ENCODE measurements at places on chromosomes 7 and 10.

DNA sequence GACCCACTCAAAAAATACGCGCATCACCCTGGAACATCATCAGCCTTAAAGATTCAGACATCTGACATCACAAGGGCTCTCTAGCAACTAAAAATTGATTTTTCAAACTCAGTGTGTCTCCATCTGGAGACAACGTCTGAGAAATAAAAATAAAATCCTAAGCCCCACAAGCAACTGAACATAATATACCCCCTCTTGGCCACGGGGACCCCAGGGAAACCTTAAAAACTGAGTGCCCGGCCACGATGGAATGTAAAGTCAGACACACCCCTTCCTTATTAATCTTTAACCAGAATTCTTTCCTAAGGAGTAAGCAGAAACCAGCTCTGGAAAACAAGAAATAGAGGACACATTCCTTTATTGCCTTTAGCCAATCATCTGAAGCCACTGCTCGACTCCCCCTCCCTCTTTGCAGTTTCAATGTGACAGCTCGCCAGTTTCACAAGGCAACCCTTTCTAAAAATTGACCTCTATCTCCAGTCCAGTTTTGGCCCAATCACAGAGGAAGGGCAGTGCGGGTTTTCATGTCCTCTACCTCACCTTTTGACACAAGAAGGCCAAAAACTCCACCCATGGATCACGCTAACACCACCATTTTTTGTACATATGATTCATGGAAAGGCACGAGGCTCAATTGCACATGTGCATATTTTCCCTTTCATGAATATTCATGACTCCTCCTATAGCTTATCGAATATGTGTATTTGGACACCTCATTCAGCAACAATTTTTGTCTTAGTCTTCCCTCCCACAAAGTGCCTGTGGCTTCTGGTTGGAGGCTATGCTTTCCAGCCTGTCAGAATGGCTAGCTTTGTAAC is 24.2 kb downstream of the IFIT3 start:
- DNase-seq: peak; percentile 42

DNA sequence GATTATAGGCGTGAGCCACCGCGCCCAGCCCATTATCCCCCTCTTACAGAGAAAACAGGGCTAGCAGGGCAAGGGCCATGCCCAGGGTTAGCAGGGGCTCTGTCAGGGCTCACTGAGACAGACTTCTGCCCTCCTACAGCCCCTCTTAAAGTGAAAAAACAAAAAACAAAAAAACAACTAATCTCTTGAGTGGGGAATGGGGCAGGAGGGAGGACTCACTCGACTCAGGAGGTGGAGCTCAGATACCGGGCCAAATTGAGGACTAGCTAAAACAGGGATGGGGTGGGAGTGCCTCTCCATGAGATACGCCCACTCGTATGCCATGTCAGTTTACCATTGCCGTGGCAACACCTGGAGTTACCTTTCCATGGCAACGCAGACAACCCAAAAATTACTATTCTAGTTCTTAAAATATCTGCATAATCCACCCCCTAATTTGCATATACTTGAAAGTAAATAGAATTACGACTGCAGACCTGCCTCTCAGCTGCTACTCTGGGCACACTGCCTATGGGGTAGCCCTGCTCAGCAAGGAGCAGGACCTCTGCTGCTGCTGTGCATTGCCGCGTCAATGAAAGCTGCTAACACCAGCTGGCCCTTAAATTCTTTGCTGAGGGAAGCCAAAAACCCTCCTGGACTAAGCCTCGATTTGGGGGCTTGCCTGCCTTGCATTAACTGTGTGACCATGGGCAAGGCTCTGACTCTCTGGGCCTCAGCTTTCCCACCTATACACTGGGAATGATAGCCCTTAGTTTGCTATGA is 13.4 kb downstream of the SSC4D start:
- DNase-seq: no peak

- no peak for DNase-seq
Observed at GRCh38 chr7:46982928-46983327, 599.0 kb downstream of the TNS3 start.

- DNase-seq: no peak
Observed at GRCh38 chr10:131803860-131804425, 96.9 kb upstream of the PPP2R2D start.

DNA sequence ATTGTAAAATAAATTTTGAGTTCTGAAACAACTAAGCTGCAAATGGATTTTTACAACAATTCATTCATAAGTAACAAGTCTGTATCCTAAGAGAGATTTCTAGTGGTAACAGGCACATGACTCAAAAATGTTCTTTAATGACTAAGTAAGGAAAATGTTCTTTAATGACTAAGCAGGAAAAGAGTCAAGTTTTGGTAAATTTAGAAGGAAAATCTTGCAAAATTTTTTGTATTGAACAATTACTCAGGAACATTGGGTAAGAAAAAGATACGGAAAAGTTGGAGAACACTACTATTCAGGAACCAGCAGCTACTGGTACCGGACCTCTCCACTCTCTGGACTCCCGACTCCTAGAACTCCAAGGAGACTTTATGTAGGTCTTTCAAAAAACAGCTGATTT is 33.5 kb downstream of the HYCC1 start:
- DNase-seq: no peak

DNA sequence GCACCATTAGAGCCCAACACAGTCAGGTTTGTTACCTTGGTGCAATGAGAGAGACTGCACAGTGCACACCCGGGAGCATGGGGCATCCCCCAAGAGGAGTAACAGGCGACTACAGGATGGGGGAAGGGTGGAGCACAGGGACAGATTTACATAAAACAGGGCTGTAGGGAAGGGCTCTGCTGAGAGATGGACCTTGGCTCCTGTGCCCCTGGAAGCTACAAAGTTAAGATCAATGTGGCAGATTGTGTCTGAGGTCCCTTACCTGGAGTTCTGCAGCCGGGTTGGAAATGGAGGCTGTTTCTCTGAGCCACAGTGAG is 13.7 kb upstream of the SLC18A3 start:
- peak; percentile 4 for DNase-seq

GRCh38 chr7:6430271-6430940 is 17.3 kb downstream of the DAGLB start:
- peak; percentile 51 for DNase-seq

DNA sequence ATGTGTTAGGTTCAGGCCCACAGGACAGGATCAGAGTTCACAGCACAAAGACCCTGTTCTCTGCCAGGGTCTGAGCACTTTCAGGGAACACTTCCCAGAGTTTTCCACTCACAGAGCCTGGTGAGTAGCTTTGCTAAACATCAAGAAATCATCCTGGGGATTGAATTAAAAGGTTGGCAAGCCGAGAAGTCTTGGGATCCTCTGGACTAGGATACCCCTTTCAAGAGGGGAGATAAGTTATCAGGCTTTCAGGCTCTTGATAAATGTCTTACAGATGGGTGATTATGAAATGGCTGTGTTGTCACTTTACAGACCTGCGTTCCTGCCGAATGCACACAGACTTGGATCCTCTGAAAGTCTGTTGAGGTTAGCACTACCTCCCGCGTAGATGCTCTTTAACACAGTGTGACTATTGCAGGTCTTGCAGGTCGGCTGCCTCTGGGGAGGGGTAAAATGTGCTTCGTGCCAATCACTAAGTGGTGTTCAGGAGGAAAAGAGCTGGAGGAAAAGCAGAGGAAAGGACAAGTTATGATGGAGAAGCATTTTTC is 473.5 kb upstream of the AKR1E2 start:
- DNase-seq: no peak

GRCh38 chr10:74672430-74673165 is 153.8 kb upstream of the KAT6B start:
- no peak for DNase-seq

DNA sequence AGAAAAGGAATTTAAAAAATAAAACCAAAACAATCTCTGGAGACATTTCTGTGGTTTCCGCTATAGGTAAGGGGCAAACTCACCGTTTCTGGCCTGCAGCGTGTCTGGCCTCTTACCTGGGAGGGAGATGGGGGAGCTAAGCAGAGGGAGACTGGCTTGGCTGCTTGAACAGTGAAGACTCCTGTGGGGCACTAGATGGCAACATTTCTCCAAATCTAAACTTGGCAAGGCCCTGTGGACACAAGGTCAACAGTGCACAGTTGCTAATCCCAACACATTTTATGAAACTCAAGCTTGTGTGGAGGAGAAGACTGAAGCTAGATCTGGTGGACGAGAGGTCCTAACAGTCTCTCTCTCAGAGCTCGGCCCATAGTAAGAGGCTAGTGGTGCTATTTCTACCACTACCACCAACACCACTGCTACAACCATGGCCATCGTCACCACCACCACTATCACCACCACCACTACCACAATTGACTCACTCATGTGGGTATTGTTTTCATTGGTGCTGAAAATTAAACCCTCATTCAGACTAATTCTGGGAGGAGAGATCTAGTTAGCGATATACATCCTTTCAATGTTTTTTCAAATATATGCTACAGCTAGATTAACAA is 28.4 kb upstream of the CDHR3 start:
- peak; percentile 35 for DNase-seq

DNA sequence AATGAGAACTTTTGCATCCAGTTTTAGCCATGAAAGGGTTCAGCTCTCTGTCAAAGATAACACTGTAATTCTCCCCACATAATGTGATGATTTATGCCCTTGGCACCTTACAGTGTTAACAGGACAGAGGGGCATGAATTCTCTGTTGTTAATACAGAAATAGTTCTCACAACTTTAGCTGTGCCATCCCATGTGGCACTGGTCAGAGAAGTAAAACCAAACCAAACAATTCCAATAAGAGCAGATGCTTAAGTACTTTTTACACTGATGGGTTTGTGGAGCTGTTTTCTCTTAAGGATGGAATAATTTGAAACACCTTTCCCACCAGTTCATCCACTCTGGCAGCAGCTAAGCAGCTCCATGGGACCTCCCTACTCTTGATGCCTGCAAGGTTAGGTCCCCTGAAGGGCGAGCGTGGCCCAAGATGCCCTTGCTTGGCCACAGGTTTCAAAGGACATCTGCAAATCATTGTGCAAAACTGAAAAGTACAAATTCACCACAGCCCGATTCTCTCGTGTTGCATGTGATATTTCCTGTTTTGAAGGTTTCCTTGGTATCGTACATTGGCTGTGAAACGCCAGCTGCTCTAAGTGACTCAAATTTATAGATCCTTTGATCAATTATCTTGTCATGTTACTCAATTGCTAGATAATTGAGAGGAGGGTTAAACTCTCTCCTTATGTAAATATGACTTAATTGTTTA is 82.5 kb upstream of the CREB5 start:
- no peak for DNase-seq

DNA sequence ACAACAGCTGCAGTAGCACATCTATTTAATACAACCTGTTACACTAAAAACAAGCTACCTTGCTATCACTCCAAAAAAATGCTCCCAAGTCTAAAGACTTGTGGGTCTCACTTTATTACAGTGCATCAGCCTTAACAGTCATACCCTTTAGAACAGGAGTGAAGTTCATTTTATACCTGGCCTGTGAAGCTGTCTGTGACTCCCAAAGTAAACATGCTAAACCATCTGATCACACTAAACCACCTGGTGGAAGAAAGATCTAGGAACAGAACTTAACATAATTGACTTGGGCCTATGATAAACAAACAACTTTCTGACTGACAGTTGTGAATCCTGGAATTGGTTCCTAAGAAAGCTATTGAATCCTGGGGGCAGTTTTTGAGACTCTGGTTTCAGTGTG is 80.9 kb upstream of the ATP6V0A4 start:
- DNase-seq: no peak

- no peak for DNase-seq
Observed at GRCh38 chr10:46301721-46302479, 15.1 kb downstream of the ANTXRL start.

- no peak for DNase-seq
Observed at GRCh38 chr10:83862723-83863122, 276.6 kb upstream of the GHITM start.

GRCh38 chr10:97217299-97217698 is 31.5 kb upstream of the SLIT1 start:
- DNase-seq: no peak

GRCh38 chr10:70992436-70992835 is 104.1 kb upstream of the PCBD1 start:
- no peak for DNase-seq
